ENCODE measurements at places on chromosomes 7 and 10. TPM values are rescaled to one million over a fixed set of nuclear protein-coding genes. Genes with fewer than 3 reads are reported as not detected.

- H3K27ac ChIP-seq = no peak overlapping the region
- DNase-seq = no peak
These were observed 153.4 kb upstream of the FEZF1 start for GRCh38 chr7:122457969-122458368.

GRCh38 chr7:87498893-87499292 is 23.4 kb upstream of the ABCB4 start:
- no peaks in the 10 kb centered on the region for H3K36me3 ChIP-seq
- H3K4me3 ChIP-seq = no peak overlapping the region
- H3K4me1 ChIP-seq = no peaks in the 10 kb centered on the region
- H3K27ac ChIP-seq = no peak overlapping the region

DNA sequence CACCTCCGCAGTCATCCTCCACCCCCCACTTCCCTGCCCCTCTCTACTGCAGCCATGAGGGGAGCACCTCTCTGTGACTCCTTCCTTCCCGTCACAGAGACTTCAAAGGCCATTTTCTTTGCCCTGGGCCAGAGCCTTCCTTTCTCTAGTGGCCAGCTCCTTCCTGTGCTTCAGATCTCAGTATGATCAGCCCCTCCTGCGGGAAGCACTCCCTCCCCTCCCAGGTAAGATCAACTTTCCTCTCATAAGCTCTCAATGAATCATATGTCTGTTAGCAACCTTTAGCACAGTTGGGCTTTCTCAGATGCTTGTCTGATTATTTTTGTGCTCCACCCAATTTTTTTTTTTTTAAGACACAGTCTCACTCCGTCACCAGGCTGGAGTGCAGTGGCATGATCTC is 241.0 kb upstream of the PRSS1 start:
- peak overlapping the region; percentile 68 for H3K27ac ChIP-seq
- no peaks in the 10 kb centered on the region for H3K36me3 ChIP-seq
- no peak for DNase-seq
- peaks cover 8% of the 10 kb centered on the region for H3K27me3 ChIP-seq
- H3K4me1 ChIP-seq = peaks cover 30% of the 10 kb centered on the region
- no peak overlapping the region for H3K4me3 ChIP-seq

Gene FRA10AC1
- total RNA-seq = 5.4 TPM

DNA sequence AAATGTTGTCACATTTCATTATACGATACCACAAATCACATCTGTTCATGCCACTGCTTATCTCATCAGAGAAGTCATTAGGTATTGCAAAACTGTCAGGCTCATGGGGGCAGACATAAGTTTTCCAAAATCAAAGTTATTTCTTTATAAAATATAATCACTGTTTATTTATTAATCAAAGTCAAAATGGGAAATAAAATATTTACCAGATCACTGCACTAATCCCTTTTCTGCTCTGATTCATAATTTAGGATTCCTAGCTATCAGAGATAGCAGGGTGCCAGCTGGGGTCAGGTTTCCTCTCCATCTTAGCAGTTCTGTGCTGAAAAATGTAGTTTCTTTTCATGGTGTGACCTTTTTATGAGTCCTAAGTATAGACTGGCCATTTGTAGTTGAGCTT is 117.7 kb upstream of the LANCL2 start:
- H3K36me3 ChIP-seq = no peaks in the 10 kb centered on the region
- no peak overlapping the region for H3K27ac ChIP-seq
- H3K27me3 ChIP-seq = peaks cover 4% of the 10 kb centered on the region

Data from activated CD8-positive, alpha-beta T cell treated with anti-CD3 and anti-CD28 coated beads, Interleukin-2, amount 10 ng/mL, durations not matched to agents 7 days and 5 days (primary cell).